ENCODE measurements at places on chromosomes 11 and 22.
A peak's percentile ranks its signal among the peaks of the same experiment; 100 is the strongest.

GRCh38 chr11:122665861-122666260 lies 10.3 kb downstream of the UBASH3B start:
- no peak for DNase-seq

DNA sequence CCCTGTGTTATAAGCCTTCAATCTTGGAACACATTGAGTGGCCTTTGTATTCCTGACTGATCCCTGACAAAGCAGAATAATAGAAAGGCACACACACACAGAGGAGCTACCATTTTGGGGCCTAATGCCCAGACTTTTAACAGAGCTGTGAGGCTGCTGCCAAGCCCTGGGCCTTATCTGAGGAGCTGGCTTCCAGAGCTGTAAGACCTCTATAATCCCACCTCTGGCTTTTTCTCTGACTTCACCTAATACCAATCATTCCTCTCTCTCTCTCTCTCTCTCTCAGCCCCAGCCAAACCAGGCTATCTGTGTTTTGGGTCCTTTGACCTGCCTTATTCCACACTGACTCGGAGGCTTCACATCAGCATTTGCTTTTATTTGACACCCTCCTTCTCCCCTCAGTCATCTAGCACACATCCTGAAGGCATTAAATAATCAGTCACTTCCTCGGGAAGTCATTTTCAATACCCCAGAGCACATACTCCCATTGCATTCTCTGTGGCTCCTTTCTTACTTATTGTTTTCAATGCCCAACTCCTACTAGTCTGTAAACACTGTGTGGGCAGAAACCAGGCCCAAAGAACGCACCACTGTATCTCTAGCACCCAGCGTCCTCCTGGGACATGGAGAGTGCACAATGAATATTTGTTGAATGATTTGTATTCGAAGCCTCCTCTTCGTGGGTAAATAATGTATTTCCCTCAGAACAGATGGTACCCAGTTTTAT lies 21.2 kb upstream of the TRIM44 start:
- DNase-seq: no peak

DNA sequence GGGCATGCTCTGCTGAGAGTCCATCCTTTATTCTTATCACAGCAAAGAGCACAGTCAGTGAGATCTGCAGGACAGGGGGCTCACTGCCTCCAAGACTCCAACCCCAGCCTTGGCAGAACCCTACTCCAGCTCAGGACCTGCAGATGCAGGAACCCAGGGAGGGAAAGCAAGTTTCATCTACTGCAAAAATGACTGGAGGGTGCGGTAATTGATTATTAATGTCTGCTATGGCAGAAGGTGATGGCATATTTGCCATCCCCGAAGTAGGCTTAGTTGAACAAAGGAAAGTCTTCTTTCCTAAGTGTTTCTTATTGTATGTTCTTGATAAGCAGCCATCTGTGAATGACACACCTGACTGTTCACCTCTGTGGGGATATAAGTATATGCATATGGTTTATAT lies 9.2 kb downstream of the SCUBE1 start:
- no peak for DNase-seq

- no peak for DNase-seq
Observed at GRCh38 chr11:128548649-128549255, 38.6 kb downstream of the ETS1 start.

- no peak for DNase-seq
Observed at GRCh38 chr11:102001657-102002338, 45.4 kb upstream of the CFAP300 start.

- DNase-seq: no peak
Observed at GRCh38 chr11:9774591-9775397, 110.9 kb downstream of the SWAP70 start.

DNA sequence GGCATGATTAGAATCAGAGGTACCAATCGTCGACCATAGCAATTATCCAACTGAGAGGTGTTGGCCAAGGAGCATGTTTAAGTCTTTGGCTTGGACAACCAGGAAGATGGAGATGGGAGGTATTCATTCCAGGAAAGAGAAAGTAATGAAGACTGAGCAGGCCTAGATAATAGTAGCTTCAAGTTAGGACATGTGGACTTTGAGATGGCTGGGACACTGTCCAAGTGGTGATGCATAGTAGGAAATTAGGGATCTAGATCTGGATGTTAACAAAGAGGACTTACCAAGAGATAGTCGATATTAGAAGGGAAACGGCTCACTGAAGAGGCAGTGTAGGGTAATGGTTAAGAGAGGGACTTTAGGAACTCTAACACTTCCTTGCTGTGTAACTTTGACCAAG lies 266.7 kb downstream of the FAM76B start:
- no peak for DNase-seq

GRCh38 chr11:17076517-17077239 lies 789 bp downstream of the RPS13 start:
- DNase-seq: peak; percentile 26

DNA sequence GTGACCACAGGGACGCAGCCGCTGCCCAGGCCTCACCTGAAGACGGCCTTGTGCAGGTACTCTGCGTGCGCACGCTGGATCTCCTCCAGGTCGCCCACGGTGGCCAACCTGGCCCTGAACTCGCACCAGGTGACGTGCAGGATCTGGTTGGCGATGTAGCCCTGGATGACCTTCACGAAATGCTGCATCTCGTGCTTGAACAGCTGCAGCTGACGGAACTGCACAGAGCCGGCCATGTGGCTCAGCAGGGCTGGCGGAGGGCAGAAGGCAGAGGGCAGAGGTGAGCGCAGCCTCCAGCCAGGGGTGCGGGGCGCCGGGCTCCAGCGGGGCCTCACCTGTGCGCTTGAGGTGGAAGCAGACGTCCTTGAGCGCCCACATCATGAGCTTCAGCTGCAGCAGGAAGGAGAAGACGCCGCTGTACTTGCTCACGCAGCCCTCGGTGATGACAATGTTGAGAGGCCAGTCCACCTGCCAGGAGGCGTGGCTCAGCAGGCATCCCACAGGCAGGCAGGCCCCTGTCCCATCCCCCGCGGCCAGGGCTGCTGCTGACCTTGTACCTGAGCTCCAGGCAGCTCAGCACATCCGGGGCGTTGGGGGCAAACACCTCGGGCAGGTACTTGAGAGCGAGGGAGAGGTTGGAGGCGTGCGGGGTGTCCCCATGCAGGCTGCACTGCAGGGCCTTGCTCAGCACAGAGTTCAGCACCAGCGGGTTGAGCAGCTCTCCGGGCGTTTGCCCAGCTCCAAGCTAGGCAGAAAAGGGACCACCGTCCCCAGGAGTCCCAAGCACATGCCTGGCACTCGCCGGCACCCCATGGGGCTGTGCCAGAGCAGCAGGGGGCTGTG lies 17.6 kb downstream of the SELENOO start:
- no peak for DNase-seq

- DNase-seq: no peak
Observed at GRCh38 chr11:91761406-91762025, 463.1 kb upstream of the FAT3 start.

DNA sequence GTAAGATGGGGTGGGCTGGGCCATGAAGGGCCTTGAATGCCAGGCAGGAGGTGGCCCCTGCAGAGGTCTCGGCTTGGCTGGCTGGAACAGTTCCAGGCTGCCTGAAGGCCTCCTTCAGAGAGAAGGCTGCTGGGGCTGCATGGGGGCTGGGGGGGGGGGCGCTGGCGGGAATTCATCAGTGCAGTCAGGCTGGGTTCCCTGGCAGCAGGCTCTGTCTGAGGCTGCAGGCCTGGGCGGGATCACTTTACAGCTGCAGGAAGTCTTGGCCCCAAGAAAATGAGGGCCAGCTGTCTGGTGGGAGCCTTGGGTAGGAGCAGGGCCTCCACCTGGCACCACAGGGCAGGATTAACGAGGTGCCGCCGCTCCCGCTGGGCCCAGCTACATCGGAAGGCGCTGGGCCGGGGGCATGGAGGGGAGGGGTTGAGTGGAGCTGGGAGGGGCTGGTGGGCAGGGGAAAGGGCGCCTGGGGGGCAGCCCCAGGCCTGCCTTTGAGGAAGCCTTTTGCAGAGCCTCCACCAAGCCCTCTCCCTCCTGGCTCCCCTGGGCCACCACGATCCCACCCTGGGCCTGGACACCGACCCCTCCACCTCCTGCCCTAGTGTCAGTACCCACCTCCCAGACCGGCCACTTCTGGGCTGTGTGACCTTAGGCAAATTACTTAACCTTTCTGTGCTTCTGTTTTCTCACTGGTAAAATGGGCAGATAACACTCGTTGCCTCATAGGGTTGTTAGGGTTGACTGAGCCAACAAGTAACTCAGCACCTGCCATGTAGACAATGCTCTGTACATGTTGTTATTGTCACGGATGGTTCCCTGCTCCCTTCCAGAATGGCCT lies 31.0 kb upstream of the HMOX1 start:
- DNase-seq: no peak

DNA sequence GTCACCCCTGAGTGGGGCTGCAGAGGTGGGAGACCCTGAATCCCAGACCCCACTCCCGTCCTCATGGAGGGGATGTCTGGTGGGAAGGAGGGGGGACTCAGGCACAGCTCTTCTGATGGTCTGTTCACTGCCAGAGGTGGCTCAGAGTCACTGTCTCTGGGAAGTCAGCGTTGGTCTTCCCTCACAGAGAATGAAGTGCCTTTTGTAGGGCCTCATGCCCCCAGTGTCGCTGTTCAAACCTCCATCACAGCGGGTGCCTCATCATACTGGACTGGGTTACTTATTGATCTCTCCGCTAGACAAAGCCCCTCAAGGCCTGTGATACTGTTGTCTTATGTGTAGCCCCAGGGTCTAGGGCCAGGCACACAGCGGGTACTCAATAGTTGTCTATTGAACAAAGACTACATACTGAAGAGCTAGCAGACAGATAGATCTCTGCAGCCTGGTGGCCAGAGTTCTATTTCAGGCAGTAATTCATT lies 41.3 kb downstream of the CD6 start:
- DNase-seq: no peak

DNA sequence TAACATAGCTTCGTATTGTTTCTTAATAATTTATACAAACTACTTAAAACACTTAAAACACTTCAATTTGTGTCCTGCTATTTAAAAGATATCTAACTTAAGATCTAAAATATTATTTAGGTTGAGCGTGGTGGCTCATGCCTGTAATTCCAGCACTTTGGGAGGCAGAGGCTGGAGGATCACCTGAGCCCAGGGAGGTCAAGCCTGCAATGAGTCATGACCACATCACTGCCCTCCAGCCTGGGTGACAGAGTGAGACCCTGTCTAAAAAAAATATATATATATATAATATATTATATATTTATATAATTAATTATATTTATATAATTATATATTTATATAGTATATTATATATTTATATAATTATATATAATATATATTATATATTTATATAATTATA lies 4.2 kb upstream of the CTR9 start:
- no peak for DNase-seq

DNA sequence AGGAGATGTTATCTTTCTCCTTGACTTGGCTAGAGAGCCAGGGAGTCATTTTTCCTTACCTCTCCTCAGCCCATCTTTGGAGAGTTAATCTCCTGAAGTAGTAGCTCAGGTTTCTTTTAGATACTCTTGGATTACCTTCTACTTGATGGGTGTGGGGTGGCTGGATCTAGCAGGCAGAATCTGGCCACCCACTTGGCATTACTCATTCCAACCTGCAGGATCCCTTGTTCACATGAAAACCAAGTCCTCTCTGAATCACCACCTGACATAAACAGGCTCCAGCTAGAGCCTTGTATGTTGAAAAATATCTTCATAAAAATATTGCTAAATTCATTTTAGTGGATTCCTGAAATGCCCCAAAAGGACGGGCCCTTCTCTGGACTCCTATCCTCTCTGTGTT lies 250.6 kb upstream of the PLET1 start:
- no peak for DNase-seq

DNA sequence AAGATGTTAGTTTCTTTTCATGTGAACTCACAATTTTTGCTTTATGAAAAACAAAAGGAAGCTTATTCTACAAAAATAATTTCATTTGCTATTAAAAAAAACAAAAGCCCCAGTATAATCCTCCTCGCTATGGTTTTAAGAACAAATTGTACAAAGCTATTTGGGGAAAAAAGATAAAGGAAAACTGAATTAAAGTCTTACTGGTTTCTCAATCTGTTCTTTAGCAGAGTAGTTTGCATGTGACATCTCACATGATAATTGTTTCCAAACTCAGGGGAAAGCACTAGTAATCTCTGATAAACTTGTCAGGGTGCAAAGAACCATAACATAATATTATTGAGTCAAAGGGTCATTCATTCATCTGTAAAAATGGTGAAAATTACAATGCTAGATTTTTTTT lies 2.9 kb upstream of the DDI1 start:
- DNase-seq: no peak

GRCh38 chr11:46386674-46387073 lies 4.9 kb downstream of the CHRM4 start:
- DNase-seq: no peak

- peak; percentile 21 for DNase-seq
Observed at GRCh38 chr11:12995188-12995587, 13.9 kb upstream of the RASSF10 start.

GRCh38 chr11:17986711-17987220 lies 26.1 kb downstream of the SERGEF start:
- DNase-seq: no peak

- DNase-seq: no peak
Observed at GRCh38 chr11:57073128-57073527, 84.4 kb downstream of the OR5AK2 start.

GRCh38 chr11:117796456-117796871 lies 552 bp downstream of the DSCAML1 start:
- DNase-seq: no peak

DNA sequence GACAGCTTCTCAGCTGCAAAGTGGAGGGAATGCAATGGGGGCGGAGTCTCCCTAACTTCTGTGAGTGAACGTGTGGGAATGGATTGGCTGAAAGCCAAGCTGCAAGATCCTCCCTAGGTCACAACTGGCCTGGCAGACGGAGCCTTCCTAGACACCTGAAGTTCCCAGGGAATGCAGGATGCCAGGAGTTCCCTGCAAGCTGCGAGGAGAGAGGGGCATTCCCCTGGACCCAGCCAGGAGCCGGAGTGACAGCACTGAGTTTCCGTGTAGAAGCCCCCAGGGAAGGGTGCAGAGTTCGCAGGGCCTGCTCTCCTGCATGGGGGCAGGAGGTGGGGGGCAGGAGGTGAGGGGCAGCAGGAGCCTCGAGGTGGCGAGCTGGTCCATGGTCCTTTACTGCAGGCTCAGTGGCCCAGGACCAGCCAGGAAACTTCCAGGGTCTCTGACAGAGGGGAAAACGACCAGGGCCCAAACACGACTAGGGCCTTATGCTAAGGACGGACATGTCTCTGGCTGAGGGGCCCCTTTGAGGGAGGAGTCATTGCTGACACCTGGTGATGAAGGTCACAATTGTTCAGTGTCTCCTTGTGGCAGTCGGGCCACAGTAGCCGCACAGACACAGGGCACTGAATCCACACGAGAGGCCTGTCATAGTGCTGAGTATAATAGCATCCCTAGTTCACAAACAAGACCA lies 141.4 kb downstream of the FBXO7 start:
- DNase-seq: no peak

Data from MV-4-11 (cell line).